ENCODE measurements at places on chromosomes 5 and 9. TPM values are rescaled to one million over a fixed set of nuclear protein-coding genes. Genes with fewer than 3 reads are reported as not detected.
A peak's percentile ranks its signal among the peaks of the same experiment; 100 is the strongest.

GRCh38 chr5:159208514-159209437 is 577 bp downstream of the RNF145 start:
- no peak for DNase-seq

DNA sequence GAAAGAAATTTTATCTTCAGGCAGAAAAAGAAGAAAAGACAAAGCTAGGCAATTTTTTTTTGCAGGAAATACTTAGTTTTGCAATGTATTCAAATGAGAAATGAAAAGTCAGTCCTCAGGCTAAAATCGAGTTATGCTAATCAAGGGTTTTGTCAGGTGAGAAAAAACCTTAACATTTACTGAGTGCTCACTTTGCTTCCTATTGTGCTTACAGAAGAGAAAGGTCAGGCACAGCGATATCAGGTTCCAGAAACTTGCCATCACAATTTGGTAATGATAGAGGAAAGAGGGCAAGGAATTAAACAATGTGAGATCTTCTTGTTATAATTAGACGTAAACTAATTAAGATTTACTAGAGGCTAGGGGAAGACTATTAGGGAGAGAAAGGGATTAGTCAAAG is 431.7 kb upstream of the CTNND2 start:
- no peak for DNase-seq

DNA sequence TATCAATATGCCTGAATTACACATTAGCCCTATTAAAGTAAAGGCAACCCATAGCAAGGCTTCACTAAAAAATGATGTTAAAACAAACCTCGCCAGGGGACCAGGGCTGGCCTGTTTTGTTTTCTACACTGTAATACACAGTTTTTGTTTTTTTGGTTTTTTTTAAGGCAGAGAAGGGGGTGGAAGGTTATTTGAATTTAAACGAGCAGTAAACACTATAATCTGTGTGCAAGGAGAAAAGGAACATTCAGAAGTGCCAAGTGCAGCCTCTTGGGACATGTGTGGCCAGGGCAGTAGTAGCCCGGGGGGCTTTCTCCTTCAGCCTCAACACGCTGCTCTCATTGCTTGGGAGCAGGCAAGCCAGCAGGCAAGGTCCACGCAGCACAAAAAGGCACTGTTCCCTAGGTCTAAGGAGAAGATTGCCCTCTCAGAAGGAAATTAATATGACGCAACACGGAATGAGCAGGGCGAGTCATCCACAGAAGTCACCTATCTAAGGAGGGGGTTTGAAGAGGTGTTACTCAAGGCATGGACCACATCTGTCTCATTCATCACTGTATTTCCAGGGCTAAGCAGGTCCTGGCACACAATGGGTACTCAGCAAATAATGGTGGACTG is 16.2 kb downstream of the SIL1 start:
- DNase-seq, result no peak

GRCh38 chr5:96893342-96893741 is 17.0 kb downstream of the ERAP2 start:
- no peak for DNase-seq

DNA sequence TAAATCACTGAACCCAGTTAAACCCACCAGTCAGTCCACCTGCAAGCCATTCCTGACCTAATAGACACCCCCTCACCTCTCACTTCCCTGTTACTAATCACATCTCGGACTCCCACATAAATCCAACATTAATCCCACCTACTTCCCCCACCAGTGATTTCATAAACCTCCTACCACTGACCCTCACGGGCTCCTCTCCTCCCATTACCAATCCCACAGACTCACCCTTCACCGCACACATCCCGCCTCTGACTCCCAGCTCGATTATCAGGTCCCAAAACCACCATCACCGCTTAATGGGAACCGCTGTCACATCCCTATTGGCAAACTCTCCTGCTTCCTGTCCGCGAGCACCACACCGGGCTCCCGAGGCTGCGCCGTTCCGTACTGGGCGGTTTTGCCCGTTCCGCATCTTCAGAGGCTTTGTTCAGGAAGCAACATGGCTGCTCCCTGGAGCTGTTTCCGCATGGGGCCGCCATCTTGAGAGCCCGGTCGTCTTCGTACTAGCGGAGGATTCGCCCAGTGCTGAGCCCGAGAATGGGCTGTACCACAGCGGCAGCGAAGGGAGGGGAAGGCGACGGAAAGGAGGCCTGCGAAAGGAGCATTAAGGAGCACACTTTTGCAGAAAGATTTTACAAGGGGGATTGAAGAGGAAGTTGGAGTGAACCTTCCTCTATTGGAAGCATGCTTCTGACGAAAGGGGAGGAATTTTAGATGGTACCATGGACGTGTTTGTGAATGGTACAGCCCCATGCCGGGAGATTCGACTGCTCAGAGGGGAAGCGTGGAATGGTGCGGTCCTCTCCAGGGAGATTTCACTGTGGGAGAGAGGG is at the start of gene ZNF300:
TSS of gene ZNF300 (minus strand) at position 502 of the 833 bp plus-strand sequence. CDS start 1,825 bp downstream, outside the sequence.
- no peak for DNase-seq

DNA sequence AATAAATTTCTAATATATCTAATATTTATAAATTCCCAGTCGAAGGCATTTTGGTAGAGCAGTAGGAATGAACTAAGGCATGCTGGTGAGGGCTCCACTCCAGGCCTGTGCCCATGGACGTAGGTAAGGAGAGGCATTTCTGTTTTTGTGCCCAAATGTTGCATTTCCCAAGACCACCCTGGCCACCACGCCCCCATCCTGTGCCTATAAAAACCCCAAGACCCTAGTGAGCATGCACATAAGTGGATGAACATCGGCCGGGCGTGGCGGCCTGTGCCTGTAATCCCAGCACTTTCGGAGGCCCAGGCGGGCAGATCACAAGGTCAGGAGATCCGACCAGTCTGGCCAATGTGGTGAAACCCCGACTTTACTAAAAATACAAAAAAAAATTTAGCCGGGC is 10.1 kb upstream of the MTMR12 start:
- DNase-seq, result no peak

DNA sequence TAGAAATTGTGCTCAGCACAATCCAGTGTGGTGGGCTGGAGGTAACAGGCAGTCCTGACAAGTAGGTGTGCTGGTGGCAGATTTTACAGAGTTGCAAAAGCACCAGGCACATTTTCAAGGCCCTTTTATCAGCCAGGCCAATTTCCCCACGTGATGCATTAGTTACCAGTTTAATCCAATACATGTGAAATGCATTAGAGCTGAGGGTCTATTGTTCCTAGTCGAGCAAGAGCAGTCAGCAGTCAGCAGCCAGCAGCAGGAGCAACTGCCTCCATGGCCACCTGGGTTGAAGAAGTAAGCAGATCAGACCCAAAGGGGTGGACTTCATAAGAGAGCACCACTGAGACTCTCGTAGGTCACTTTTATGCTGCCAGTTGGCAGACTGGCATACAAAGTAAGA is 76.7 kb downstream of the EPB41L4A start:
- no peak for DNase-seq

GRCh38 chr9:34203992-34204635 is 25.3 kb downstream of the UBAP1 start:
- peak; percentile 5 for DNase-seq

GRM6 gene
- not detected for total RNA-seq

AOPEP gene
- 27.0 TPM for total RNA-seq

WNT8A gene
- total RNA-seq, result not detected

C9orf152 gene
- not detected for total RNA-seq

PALM2AKAP2 gene
- 1.4 TPM for total RNA-seq

IL9 gene
- not detected for total RNA-seq
